NCI-H774 (cell line): ENCODE measurements at places on chromosomes 5 and 9.

DNA sequence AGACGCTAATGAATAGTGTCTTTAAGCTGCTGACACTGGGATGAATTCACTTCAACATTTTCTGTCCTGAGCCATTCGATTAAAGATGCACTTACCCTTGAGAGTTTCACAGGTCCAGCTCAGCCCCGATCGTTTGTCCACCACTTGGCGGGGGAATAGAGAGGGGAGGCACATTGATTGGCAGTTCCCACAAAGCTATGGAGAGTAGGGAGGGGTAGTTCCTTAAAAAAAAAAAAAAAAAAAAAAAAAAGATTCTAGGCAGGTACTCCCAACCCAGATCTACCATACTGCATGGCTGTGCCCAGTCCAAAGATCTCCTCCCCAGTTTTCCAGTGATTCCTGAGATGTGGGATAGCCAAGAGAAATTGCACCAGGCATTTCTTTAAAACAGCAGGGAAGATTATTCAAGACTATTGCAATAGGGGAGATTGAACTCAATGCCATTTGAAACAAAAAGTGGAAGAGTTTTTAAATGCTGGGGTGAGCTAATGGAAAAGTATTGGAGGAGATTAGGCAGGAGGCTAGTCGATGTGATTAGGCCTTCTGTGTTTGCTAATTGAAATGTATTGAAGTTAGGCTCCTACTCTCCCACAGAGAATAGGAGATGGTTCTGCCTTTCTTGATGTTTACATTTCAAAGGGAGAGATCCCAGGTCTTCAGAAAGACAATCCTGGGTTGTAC, 2217.4 kb upstream of the WWC1 start:
- no peak for DNase-seq

DNA sequence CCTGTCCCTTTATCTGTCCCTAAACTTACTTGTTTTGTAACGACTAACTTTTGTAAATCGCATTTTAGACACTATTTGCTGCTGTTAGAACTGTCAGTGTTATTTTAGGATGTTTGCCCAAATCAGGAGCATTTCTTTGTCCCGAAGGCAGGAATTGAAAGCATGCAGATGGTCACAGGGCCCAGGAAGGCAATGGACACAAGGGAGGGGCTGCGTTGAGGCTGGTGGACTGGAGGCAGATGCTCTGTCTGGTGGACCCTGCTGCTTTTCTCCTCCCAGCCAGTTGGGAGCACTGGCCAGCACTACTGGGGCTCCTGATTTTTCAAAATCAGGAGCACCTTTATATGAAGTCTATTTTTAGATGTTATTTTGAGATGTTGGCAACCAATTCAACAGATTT, 31.7 kb downstream of the DOCK2 start:
- DNase-seq = no peak

- no peak for DNase-seq
These were observed 681.9 kb upstream of the ARRDC3 start for GRCh38 chr5:92064993-92065392.

DNA sequence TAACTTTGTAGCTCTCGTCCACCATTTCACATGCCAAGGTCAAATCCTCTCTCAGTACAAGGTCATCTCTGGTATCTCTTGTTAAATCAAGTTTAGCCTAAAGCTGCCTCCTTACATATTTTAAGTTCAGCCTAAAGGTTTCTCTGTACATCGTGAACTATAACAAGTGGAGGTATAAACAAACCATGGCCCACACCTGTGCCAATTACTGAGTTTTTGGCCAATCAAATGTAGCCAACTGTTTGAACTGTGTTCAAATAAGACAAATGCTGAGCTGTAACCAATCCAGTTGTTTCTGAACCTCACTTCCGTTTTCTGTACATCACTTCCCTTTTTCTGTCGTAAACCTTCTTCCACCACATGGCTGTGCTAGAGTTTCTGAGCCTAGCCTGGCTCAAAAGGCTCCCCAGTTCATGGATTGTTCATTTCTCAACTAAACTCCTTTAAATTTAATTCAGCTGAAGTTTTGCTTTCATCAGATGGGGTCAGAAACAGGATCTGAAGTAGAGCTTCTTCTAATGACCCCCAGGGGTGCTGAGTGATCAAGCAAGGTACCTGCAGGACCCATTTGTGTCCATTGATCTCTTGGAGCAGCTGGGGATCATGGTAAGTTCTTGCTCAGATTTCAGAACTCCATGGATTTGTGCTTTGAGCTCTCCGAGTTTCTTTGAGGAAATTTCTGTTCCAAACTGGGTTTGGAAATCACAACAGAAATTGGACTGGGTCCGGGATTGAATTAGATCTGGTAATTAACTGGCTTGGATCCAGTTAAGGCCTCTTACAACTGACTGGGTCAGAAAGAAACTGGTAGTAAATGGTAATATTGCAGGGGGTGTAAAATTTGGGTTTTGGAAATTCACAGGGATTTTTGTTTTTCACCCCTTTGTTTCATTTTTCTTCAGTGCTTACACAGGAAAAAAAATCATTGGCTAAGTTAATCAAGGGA, 11.0 kb upstream of the NANS start:
- DNase-seq = no peak

- no peak for DNase-seq
These were observed 653.1 kb upstream of the KLF4 start for GRCh38 chr9:108142504-108143201.

DNA sequence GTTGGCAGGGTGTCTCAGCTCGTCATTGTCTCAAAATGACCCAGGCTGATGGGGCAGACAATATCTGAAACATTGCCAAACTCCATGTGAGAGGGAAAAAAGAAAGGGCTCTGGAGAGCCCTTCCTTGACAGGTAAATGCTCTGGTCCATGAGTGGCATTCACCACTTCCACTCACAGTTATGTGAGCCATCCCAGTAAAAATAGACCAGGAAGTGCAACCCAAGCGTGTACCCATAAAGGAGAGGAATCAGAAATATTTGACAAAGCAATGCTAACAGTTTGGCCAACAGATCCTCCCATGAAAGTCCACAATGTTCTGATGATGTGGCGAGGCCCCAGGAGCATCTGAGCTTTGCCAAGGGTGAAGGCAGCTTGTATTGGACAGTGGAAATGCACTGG, 49.4 kb downstream of the ASTN2 start:
- DNase-seq = no peak
